ENCODE measurements at places on chromosomes 3 and 15.

DNA sequence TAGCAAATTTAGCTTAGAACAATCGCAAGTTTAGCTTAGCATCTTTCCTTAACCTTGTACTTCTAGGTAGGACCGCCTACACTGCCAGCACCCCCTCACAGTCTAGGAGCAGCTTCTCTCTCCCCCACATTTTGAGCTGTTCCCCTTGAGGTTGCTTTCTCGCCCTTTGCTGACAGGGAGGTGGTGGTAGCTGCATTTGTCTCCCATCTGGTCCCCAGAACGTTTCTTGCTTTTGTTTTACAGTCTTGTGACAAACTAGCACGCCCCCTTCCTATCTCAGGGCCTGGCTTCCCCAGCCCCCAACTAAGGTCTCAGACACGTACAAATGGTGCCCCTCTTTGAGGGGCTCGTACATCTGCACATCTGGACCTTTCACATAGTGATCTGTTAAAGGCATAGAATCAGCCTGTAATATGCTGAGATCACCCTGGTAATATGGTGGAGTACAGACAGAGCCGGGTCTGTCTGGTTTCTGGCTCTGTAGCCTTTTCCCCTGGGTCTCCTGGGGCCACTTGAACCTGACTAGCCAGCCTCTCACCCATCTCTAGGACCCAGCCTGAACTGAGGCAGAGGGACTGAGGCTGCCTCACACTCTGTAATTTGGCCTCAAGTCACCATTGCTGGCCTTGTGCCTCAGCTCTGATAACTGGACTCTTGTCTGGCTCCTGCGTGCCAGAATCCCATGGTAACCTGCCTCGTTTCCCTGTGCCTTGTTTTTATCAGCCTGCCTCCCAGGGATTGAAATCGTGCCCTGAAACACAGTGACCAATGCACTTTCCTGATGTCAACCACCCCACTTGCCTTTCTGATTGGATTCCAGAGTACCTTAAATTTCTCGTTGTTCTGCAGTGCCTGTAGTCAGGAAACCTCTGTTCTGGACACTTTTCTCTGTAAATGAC is 27.7 kb downstream of the CRTC3 start:
- H3K27me3 ChIP-seq, result no peaks in the 10 kb centered on the region
- H3K4me1 ChIP-seq, result peaks cover 55% of the 10 kb centered on the region
- H3K27ac ChIP-seq, result no peak overlapping the region
- no peaks in the 10 kb centered on the region for H3K36me3 ChIP-seq
- peak overlapping the region; percentile 9 for H3K4me3 ChIP-seq

- H3K27me3 ChIP-seq, result no peaks in the 10 kb centered on the region
- no peak overlapping the region for H3K4me3 ChIP-seq
- H3K4me1 ChIP-seq, result no peaks in the 10 kb centered on the region
Measured at GRCh38 chr3:28768439-28768838, 419.8 kb upstream of the AZI2 start.

- DNase-seq, result peak; percentile 40
- peaks cover 24% of the 10 kb centered on the region for H3K27me3 ChIP-seq
- H3K27ac ChIP-seq, result no peak within 1 kb of the TSS
- H3K4me1 ChIP-seq, result no peaks in the 10 kb centered on the region
Measured at GRCh38 chr15:80778964-80779657, at the start of gene CEMIP. CEMIP (plus strand) TSS chr15:80779370; CDS start chr15:80873880, 94,510 bp downstream.

GRCh38 chr3:170144437-170144843 is 37.1 kb downstream of the PHC3 start:
- peaks cover 10% of the 10 kb centered on the region for H3K36me3 ChIP-seq
- H3K27me3 ChIP-seq, result no peaks in the 10 kb centered on the region
- peaks cover 9% of the 10 kb centered on the region for H3K4me1 ChIP-seq
- no peak overlapping the region for H3K27ac ChIP-seq
- no peak overlapping the region for H3K4me3 ChIP-seq

GRCh38 chr15:85772668-85773067 is 22.1 kb downstream of the KLHL25 start:
- H3K27me3 ChIP-seq, result no peaks in the 10 kb centered on the region
- H3K4me3 ChIP-seq, result no peak overlapping the region
- no peak overlapping the region for H3K27ac ChIP-seq
- no peaks in the 10 kb centered on the region for H3K4me1 ChIP-seq
- H3K36me3 ChIP-seq, result no peaks in the 10 kb centered on the region
- no peak for DNase-seq

GRCh38 chr15:62094388-62094787 is 27.6 kb downstream of the C2CD4A start:
- H3K4me3 ChIP-seq, result no peak overlapping the region
- no peak for DNase-seq
- H3K27me3 ChIP-seq, result no peaks in the 10 kb centered on the region
- H3K36me3 ChIP-seq, result no peaks in the 10 kb centered on the region
- H3K4me1 ChIP-seq, result no peaks in the 10 kb centered on the region
